ENCODE measurements at places on chromosomes 5 and 9.

GRCh38 chr9:94719878-94720277 lies 6.6 kb upstream of the AOPEP start:
- DNase-seq, result no peak

DNA sequence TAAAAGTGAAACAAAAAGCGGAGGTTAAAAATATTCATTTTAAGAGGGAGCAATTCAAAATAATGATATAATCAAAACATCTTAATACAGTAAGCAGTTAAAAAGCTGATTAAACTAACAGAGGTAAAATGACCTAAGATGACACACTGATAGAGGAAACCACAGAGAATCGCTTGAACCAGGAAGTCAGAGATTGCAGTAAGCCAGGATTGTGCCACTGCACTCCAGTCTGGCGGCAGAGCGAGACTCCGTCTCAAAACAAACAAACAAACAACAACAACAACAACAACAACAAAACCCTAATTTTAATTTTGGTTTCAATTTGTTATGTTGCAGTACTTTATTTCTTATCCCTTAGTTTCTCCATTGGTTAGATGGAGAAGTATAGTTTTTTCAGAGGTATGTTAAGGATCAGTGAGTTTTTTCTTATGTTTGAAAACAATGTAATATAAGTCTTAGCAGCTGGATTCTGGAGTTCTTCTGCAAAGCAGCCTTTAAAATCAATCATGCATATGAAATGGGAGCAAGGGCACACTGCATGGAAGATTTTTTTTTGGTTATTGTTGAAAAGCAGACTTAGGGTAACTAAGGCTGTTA lies 58.5 kb downstream of the MLANA start:
- no peak for DNase-seq

GRCh38 chr5:172446336-172447051 lies 7.8 kb downstream of the SH3PXD2B start:
- no peak for DNase-seq

DNA sequence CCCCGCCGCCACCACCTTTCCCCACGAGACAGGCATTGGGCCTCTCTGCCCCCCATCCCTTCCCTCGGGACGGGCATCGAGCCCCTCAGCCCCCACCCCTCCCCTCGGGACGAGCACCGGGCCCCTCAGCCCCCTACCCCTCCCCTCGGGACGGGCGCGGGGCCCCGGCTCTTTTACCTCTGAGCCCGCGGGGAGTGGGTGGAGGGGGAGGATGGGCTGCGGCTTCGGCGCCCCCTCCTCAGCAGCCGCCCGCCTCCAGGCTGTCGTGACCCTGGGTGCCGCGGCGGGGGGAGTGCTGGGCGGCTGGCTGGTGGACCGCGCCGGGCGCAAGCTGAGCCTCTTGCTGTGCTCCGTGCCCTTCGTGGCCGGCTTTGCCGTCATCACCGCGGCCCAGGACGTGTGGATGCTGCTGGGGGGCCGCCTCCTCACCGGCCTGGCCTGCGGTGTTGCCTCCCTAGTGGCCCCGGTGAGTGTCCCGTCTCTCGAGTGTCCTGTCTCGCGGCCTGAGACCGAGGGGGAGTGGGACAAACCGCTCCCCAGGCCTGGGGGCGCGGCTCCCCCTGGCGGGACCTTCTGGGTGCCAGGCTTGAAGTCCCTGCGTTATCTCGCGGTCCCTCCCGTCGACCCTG lies 791 bp downstream of the SLC2A8 start:
- no peak for DNase-seq

DNA sequence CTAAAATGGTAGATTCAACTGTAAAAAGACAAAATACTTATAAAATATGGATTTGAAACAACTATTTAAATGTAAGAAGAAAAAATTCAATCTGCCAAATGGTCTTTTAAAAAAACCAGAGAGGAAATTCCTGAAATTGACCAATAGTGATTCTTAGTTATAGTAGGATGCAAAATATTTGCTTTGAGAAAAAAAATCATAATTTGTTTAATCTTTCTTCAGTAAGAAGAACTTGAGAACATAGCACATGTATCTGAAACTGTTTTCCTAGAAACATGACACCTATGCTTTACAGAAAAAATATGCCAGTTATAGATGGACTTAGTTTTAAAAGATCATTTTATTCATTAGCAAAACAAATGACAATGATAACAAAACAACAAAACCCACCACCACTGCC lies 186.9 kb upstream of the CD180 start:
- DNase-seq, result no peak

DNA sequence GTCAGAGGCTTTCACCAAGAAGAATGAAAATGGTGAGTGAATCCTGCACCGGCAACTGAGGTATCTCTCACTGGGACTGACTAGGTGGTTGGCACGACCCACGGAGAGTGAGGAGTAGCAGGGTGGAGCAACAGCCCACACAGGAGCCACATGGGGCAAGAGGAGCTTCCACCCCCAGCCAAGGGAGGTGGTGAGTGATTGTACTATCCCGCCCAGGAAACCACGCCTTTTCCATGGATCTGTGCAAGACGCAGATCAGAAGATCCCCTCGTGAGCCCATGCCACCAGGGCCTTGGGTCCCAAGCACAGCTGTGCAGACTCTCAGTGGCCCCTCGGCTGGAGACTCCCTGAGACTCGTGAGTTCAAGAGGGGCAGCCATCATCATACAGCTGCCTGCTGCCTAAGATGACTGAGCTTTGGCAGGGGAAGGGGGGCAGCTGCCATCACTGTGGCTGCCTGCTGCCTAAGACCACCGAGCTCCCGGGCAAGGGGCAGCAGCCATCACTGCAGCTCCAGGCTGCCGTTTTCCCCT lies 229.5 kb downstream of the AP3B1 start:
- no peak for DNase-seq

GRCh38 chr5:111848476-111848875 lies 91.5 kb upstream of the NREP start:
- DNase-seq, result no peak

DNA sequence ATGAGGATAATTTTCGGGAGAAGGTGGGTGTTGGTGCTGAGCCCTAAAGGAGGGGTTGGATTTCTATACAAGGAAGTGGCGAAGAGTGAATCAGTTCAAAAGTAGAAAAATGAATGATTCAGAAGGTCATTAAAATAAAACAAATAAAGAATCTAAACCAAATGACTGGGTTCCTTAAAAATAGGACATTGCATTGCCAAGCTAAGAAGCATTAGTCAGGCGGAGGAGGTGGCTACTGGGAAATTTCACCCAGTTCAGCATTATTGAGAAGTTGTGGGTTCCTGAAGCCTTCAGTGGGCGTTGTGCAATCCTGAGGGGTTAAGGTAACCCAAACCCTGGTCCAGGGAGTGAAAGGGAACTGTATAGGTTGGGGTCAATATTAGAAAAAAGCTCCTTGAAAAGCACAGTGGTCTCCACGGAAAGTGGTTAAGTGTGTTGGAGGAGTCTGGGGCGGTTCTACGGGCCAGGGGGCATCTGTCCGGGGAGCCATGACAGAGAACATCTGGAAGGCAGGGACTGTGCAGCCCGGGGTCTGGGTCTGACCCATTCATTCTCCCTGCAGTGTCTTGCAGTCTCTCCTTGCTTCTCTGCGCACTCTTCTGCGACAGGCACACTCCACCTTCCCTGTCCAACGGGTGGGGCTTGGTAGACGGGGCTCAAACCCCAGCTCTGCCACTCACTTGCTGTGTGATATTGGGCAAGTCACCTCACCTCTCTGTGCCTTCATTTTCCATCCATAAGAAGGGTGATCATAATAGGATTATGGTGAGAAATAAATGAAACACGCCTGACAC lies 27.6 kb upstream of the DUSP1 start:
- no peak for DNase-seq

DNA sequence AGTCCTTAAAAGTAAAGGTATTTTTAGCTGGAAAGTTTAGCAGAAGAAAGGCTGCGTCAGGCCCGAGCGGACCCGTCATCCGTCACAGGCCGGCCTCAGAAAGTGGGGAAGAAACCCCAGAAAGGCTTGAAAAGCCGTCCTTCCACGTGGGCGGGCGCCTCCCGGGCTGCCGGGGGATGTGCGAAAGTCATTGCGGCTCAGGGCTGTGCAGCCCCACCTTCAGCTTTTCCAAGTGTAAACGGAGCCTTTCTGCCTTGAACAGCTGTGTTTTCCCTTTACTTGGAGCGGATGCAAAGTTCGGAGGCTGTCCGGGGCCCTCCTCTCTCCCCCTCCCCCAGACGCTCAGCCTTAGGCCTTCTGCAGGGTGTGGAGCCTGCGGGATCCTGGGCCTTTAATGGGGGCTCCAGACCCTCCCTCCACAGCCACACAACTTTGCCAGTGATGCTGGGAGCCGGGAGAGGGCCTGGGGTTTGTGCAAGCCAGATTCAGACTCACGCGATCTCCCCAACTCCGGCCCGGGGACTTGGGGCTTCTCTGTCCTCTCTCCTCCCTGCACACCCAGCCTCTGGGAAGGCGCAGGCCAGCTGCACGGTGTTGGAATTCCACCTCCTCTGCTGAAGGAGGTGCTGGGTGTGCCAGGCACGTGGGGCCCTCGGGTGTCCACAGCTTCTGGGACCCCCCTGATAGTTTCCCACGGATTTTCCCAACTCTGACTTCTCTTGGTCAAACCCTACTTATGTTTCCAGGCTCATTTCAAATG lies 95.5 kb upstream of the RAPGEF1 start:
- no peak for DNase-seq

DNA sequence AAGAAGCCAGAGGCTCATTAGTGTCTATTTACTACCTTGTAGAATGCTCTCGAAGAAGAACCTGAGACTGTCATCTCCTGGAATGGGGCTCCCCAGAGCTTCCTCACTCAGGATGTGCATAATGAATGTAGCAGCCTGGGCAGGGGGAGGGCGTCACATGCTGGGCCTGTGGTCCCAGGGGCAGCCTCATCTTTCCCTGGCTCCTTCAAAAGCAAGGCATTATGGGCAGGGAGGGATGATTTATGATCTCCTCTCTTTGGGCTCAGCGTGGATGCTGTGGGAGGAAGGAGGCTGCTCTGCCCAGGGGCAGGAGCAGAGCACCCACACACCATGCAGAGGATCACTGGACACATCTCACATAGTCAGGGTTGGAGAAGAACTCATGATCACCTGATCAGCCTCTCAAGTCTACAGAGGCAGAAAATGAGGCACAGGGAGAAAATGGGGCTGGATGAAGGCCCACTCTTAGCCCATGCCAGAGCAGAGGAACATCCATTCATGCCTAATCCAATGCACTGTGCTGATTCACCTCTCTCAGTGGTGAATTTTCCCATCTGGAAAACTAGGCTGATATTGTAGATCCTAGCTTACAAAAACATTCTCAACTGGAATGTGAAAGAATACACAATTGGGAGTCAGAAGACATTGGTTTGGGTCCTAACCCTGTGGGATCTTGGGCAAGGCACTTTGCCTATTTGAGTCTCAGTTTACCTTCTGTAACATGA lies 173.7 kb downstream of the CARTPT start:
- DNase-seq, result no peak

DNA sequence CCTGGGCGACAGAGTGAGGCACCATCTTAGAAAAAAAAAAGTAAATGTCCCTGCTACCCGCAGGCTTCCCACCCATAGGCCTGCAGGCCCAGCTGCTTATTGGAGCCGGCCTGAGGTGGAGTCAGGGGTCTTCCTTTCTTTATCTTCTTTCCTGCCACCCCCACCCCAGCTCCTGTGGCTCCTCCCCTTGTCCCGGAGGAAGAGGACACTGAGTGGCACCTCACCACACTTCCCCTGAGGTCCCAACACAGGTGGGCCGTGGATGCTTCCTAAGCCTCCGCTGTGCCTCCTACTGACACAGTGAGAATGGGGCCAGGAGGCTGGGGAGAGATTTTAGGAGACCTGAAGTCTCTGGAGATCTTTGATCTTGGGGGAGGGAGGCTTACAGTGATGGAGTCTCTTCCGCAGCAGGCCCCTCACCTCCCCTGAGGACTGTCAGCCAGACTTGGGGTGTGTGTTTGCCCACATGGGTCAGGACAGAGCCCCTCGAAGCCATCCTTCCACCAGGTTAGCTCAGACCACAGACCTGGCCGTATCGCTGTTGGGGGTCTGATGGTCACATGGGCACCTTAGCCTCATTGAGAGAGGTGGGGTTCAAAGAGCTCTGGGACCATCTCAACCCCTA lies 135.4 kb upstream of the IER5L start:
- no peak for DNase-seq

- no peak for DNase-seq
These were observed 208.1 kb downstream of the TLE4 start for GRCh38 chr9:79779901-79780300.

DNA sequence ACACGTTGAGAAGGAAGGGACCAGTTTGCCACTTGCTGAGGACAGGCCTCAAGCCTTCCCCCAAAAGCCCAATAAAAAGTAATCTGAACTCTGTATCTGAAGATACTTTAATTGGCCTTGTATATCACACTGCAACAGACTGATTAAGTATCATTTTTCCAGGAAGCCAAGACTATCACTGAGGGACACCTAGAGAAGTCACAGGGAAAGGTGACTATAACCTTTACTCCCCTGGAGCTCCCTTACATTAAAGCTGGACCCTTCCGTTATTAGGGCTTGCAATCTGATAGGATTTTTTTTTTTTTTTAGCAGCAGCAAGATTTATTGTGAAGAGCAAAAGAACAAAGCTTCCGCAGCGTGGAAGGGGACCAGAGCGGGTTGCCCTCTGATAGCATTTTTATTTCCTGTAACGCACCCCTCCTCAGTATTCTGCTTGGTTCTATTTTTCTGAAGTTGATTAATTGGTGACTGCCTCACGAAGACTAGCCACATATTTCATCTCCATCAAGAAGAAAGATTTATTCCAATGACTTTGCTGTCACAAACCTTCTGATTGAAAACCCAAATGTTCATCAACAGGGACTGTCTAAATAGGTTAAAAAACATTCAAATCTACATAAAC lies 2.7 kb downstream of the CDC14B start:
- DNase-seq, result no peak

- DNase-seq, result no peak
These were observed 332 bp downstream of the SGCD start for GRCh38 chr5:156327296-156327695.

DNA sequence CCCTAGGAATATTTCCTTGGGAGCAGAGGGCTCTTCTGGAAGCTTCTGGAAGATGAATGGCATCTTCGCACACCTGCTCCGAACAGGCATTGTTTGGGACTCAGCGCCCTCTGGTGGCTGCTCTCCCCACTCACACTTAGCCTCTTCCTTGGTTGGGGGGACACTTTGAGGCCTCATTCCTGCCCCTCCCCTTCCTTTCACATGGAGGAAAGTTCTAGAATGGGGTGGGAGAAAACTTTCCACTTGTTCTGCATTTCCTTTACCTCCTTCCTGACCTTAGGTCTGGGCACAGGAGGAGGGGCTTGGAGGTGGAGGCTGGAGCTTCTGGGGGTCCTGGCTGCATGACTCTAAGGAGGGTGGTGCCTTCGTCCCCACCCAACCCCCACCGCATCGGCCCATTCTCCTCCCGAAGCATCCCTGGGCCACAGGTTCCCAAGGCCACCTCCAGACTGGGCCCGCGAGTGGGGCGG lies 19.3 kb upstream of the SMIM32 start:
- DNase-seq, result peak; percentile 9

- no peak for DNase-seq
These were observed 150.8 kb upstream of the PHYKPL start for GRCh38 chr5:178383301-178383918.

GRCh38 chr9:129496473-129497004 lies 124.4 kb downstream of the C9orf50 start:
- DNase-seq, result peak; percentile 77

Measured in stimulated activated CD4-positive, alpha-beta T cell treated with anti-CD3 and anti-CD28 coated beads, Interleukin-1b, Interleukin-23, amount 100 ng/mL, for 1 hour (primary cell).